ENCODE measurements at places on chromosomes 1 and 21.
A peak's percentile ranks its signal among the peaks of the same experiment; 100 is the strongest.

- DNase-seq: no peak
Measured at GRCh38 chr1:214854126-214854875, 228.2 kb upstream of the KCNK2 start.

DNA sequence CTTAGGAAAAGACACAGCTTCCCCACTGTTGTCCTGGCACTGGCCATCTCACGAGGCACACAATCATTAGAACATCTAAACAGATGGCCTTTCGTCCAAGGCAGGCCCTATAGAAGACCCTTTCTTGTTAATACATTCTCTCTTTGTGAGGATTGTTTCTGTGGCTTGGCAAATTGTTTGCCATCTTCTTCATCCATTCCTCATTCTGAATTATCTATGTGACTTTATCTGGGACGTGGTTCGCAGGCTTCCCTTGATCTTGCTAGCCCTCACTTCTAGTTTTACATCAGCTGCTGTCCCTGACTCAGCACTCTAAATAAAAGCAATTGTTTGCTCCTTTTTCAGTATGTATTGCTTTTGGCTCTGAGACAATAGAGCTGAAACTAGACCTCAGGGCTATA is 101.1 kb upstream of the ZC3H11B start:
- DNase-seq: no peak

- DNase-seq: no peak
Measured at GRCh38 chr1:107789817-107790524, 175.0 kb downstream of the VAV3 start.

GRCh38 chr21:21673959-21674358 is 675.8 kb downstream of the NCAM2 start:
- no peak for DNase-seq

- no peak for DNase-seq
Measured at GRCh38 chr1:162384601-162385279, 3.2 kb downstream of the C1orf226 start.

GRCh38 chr1:54153535-54154439 is 987 bp upstream of the CDCP2 start:
- DNase-seq: no peak

- no peak for DNase-seq
Measured at GRCh38 chr21:28256420-28256831, 736.3 kb downstream of the LTN1 start.

- DNase-seq: no peak
Measured at GRCh38 chr1:211356723-211357407, 30.2 kb downstream of the TRAF5 start.

DNA sequence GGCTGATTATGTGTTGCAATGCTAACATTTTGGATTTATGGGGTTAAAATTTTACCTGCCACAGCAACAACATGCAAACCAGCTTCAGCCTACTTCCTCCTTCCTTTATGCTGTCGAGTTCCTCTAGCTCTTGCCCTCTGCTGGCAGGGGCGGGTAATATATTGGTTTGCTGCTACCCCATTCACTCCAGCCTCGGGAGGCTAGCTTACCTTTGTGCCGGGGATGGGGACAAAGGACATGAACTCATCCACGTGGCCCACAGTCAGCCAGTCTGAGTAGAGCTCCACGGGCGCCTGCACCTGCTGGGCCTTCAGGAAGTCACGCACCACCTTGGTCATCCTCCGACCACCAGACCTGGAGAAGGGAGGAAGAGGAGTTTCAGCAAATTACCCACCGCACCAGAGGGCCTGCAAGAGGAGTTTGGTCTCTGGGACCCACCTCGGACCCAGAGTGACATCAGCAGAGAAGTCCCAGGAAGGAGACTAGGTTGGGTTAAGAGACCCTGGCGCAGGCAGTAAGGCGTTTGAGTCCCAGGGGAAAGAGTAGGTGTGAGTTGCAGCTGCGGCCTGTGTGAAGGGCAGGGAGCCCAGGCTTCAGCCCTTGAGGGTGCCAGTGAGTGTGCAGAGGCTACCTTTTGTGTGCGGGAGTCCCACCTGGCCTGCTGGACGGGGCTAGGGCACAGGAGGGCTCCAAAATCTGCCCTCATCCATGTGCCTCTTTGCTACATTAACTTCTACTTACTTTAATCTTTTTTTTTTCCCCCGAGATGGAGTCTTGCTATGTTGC is 21.8 kb upstream of the SDHB start:
- no peak for DNase-seq

DNA sequence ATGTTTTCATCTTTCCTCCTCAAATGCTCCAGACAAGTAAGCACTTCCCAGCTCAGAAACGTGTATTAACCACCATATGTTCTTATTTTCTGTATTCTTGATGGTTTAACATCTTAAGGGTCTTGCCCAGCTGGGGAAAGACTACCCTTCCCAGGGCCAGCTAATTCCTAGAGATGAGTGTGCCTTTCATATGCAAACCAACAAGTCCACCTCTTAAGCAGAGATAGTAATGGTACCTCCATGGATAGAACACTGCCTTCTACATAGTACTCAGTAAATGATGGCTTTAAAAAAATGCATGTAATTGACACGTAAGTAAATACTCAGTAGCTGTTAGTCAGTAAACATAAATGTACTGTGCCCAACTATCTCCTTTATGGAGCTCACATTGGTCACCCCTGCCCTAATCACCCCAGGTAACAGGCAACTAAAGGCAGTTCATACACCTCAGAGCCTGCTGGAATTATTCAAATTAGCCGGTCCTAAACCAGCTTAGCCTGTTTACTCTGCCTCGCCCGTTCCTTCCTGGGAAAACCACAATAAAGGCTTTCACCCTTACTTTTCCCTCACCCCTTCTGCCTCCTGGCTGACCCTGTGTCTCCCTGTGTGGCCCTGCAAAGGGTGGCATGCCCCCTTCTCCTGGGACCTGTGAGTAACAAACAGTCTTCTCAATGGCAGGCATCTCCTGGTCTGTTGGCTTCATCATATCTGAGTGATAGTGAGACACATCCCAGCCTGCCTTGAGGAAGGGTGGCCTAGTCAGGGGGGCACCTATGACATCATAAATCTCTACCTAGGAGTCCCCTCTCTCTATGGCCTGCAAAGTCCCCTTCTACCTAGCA is 40.1 kb upstream of the KLHDC7A start:
- no peak for DNase-seq

GRCh38 chr1:30385246-30385995 is 338.0 kb downstream of the MATN1 start:
- DNase-seq: no peak

DNA sequence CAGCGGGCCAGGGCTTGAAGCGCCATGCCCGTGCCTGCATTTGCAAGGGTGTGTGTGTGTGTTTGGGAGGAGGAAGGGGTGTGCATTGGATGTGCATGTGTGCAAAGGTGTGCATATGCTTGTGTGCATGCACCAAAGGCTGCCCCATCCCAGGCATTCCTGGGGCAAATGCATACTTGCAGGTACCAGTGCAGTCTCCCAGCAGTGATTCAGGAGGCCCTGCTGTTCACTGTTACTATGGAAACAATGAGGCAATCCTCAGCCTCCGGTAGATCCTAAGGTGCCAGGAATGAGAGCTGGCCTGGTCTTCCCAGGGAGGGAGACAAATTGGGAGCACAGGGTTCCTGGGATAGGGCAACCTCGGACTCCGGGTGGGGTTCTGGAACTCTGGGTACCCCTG is 7.5 kb upstream of the FNDC5 start:
- no peak for DNase-seq

GRCh38 chr1:16677552-16678431 is 11.0 kb upstream of the RNU1-3 start:
- DNase-seq: peak; percentile 22

DNA sequence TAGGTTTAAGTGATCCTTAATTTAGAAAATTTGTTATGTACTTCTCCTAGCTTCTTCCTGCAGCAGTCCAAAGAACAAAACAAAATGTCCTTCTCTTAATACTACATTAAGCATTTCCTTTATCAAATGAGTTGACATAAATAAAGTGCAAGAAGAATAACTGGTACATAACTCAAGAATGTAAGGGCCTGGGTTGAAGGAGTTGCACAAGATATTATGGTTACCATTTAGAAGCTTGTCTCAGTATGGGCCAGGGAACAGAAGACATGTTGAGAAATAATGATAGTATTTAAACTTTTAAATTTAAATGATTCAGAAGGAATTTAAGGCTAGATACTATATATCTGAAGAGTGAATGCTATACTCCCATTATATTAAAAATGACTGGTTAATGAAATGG is 23.5 kb downstream of the SUCO start:
- no peak for DNase-seq

- DNase-seq: no peak
Measured at GRCh38 chr1:218200979-218201378, 84.1 kb upstream of the RRP15 start.

DNA sequence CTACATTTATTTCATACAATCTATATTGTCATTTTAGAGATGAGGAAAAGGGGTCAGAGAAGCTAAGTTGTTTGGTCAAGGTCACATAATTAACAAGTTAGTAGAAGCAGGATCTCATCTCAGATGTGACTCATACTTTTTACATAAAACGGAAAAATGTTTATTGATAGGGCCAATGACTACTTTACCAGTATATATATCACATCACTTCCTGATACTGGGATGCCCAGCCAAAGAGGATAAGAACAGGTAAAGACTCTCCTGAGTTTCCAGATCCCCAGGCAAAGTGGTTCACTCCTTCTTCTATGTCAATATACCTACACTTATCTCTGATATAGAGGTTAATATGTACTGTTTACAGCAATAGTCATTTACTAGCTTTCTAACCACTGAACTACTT is 21.0 kb downstream of the YIPF1 start:
- DNase-seq: no peak

DNA sequence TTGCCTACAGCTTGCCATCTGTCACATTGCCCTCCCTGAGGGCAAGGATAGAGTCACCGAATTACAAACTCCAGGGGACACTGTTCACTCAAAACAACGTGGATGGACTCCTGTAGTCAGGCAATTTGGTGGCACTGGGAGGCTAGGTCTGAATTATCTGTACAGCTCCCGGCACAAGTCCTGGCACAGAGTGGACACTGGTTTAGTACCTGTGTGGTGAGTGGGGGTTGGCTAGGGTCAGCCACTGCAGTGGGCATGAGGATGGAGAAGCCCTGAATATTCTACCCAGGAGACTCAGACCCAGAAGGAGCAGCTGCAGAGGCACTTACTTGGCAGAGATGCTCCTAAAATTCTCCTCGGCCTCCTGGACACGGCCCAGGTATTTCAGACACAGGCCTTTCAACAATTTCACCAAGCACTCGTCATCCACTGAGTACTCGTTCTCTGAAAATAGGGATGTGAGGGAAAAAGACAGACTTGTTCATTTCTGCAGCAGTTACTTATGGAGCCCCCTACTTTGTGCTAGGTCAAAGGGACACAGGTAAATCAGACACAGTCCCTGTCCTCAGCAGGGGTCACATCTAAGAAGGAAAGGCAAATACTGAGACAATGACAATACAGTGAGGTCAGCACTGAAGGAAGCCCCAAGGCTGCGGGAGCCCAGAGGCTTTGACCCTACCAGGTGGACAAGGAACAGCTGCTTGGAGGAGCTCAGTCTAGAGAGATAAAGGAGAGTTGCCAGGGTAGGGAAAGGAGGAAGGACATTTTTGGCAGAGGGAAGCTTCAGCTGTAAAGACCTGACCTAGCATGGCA is 40.5 kb downstream of the TTC39A start:
- no peak for DNase-seq

DNA sequence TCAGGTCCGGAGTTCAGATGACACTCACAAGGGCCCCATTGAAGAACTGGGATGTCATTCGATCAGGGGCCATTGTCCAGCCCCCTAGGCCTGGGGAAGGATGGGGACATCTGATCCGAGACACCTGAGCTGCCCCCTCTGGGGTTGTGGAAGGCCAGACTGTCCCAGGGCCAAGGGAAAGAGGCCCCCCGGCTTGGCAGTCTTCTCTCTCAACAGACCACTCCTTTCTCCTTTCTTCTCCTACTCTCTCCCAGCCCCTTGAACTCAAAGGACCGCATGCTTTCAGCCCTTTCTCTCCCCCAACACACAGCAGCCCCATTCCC is 1.1 kb downstream of the S100A1 start:
- DNase-seq: no peak

GRCh38 chr1:24713176-24713575 is 32.1 kb upstream of the CLIC4 start:
- no peak for DNase-seq

DNA sequence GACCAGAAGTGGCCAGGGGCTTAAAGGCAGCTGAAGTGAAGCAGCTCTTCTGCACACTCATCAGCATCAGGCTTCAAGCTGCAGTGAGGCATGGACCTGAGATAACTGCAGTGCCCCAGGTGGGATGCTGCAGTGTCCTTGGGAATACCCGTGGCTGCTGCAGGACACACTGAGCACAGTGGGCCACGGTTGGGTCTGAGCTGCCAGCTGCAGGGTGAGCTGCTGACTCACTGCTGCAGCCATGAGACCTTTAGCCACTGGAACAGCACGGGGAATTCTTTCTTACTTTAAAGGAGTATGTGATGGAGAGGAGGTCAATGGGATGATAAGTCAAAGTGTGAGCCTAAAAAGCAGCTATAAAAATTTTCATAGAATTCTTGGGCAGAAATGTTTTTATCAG is 102.1 kb downstream of the XCL2 start:
- no peak for DNase-seq
